ENCODE measurements at places on chromosomes 3 and 15. TPM values are rescaled to one million over a fixed set of nuclear protein-coding genes. Genes with fewer than 3 reads are reported as not detected.
A peak's percentile ranks its signal among the peaks of the same experiment; 100 is the strongest.

The GP9 gene
- not detected for total RNA-seq

- H3K27ac ChIP-seq = no peak overlapping the region
- no peak overlapping the region for H3K4me3 ChIP-seq
- peaks cover 13% of the 10 kb centered on the region for H3K4me1 ChIP-seq
These were observed 253.7 kb upstream of the TRIM42 start for GRCh38 chr3:140424211-140424610.

DNA sequence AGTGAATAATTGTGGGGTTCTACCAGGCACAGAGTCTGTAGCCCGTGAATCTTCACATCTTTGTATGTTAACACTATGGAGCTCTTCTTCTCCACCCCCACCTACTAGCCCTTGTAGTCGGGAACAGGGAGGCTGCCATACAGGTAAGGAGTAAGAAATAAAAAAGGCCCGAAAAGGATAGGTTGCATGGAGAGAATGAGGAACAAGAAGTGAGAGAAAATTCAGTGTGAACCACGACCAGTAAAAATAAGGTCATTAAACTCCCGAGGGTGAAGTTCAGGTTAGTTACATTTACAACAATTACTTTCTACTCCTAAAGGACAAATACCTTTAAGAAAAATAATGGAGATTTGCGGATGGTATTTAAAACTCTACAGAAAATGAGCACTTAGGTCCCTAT, 53.3 kb downstream of the OSBPL10 start:
- no peaks in the 10 kb centered on the region for H3K36me3 ChIP-seq
- H3K27me3 ChIP-seq = no peaks in the 10 kb centered on the region
- no peak overlapping the region for H3K4me3 ChIP-seq
- H3K27ac ChIP-seq = no peak overlapping the region

DNA sequence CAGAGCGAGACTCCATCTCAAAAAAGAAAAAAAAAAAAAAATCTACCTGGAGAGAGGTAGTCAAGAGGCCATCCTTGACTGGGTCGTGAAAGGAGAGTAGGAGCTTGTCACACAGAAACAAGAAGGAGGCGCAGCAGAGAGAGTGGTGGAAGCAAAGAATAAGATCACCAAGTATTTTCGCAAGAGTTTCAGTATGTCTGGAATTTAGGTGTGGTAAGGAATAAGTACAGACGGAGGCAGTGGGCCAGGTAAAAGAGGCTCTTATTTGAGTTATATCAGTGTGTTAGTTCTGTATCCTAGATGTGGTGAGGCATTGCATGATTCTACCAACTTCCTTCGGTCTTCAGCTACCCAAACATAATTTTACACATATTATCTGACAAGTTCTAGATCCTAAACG, 14.6 kb upstream of the ATP10A start:
- H3K27me3 ChIP-seq = no peaks in the 10 kb centered on the region
- no peaks in the 10 kb centered on the region for H3K36me3 ChIP-seq
- H3K4me3 ChIP-seq = no peak overlapping the region

DNA sequence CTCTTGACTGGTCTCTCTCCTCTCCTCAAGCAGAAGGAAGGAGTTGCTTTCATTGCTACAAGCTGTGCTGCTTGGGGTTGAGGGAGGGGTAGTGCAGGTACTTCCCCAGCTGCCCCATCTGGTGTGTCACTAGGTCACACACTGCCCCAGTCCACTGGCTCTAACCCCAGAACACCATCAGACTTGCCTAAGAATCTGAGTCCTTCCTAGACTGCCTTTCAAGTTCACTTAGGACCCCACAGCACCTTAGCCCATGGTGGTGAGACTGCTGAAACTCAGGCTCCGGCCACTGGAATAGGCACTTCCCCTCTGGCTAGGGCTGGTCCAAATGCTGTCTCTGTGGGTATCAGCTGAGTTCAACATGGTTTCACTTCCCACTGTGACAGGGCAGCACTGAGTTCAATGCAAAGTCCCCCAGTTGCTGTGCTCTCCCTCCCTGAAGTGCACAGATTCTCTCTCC, 279.7 kb upstream of the GOLGA6L4 start:
- no peaks in the 10 kb centered on the region for H3K27me3 ChIP-seq
- H3K4me3 ChIP-seq = no peak overlapping the region
- no peaks in the 10 kb centered on the region for H3K36me3 ChIP-seq
- H3K4me1 ChIP-seq = no peaks in the 10 kb centered on the region

DNA sequence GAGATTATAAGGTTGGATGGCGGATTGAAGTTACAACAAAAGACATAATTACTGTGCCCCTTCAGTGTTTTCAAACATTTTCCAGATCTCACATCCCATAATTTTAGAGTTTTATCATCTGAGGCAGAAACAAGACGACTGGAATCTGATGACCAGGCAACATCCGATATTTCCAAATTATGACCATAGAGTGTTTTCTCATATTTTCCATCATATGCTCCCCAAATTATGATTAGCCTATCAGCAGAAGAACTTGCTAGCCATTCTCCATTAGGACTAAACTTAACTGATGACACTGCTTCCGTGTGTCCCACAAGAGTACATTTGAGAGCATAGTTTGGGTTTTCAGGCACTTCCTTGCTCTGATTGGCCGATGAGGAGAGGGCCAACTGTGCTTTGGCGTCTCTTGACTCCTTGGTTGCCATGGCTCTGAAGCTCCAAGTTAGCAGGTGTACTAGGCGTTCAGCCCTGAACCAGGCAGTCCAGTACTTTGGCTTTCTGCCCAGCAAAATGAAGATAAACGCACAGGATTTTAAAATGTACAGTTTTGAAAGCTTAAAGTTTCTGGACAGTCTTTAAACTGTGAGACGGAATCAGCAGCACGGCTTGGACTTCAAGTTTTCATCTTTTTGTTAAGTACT, 638 bp downstream of the WDR5B start:
- peak overlapping the region; percentile 94 for H3K4me3 ChIP-seq
- DNase-seq = peak; percentile 7
- H3K36me3 ChIP-seq = no peaks in the 10 kb centered on the region
- no peaks in the 10 kb centered on the region for H3K27me3 ChIP-seq
- H3K4me1 ChIP-seq = peaks cover 23% of the 10 kb centered on the region
- peak overlapping the region; percentile 94 for H3K27ac ChIP-seq

The SLC35G2 gene
- 7.5 TPM for total RNA-seq

The RAD51 gene
- 0.59 TPM for total RNA-seq

The ANKUB1 gene
- total RNA-seq = 0.87 TPM

DNA sequence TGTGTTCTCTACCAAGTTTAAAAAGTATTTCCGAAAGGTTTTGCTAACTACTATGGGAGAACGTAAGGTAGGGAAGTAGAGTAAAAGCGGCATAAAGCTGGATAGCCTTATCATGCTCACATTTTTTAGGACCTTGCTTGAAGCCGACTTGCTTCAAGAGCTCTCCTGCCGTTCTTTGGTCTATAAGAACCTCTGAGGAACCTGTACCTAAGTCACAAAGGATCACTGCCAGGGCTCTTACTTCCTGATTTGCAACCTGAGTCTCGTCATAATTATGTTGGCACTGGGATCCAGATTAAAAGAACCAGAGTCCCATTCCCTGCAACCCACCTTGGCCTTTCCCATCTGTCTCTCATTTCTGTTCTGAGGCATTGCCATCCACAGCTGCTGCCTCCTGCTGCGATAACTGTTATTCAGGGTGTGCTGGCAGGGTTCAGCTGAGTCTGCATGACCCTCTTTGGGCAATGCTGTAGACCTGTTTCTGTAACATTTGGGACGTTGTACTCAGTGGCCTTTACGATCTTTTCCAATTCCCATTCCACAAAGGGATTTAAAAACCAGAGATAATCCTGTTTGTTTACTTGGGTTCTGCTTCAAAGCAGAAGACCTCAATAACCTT, 131.0 kb upstream of the UMPS start:
- no peaks in the 10 kb centered on the region for H3K4me1 ChIP-seq
- H3K4me3 ChIP-seq = no peak overlapping the region

DNA sequence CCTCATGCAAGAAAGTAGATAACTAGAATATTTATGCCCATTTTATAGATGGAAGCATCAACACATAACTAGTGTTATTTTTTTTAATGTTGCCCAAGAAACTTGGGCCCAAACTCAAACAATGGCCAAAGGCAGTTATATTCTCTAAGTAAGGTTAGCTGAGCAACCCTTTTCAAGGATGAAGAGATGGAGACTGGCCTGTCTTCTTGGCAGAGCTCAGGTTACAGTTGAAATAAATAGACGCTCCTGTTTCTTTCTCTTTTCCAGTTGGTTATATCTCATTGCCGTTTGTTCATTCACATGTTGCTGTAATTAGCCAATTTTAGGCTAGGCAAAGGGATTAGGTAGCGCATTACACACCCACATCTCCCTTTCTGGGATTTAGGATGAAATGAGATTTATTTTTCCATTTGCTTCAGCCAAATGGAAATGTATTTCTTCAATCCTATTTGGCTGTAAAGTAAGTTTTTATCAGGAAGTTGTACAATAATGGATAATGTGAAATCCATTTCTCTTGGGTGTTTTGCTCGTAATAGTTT, 93.2 kb downstream of the CMSS1 start:
- H3K27me3 ChIP-seq = no peaks in the 10 kb centered on the region
- H3K36me3 ChIP-seq = no peaks in the 10 kb centered on the region
- no peaks in the 10 kb centered on the region for H3K4me1 ChIP-seq
- H3K27ac ChIP-seq = no peak overlapping the region
- H3K4me3 ChIP-seq = no peak overlapping the region
- no peak for DNase-seq

DNA sequence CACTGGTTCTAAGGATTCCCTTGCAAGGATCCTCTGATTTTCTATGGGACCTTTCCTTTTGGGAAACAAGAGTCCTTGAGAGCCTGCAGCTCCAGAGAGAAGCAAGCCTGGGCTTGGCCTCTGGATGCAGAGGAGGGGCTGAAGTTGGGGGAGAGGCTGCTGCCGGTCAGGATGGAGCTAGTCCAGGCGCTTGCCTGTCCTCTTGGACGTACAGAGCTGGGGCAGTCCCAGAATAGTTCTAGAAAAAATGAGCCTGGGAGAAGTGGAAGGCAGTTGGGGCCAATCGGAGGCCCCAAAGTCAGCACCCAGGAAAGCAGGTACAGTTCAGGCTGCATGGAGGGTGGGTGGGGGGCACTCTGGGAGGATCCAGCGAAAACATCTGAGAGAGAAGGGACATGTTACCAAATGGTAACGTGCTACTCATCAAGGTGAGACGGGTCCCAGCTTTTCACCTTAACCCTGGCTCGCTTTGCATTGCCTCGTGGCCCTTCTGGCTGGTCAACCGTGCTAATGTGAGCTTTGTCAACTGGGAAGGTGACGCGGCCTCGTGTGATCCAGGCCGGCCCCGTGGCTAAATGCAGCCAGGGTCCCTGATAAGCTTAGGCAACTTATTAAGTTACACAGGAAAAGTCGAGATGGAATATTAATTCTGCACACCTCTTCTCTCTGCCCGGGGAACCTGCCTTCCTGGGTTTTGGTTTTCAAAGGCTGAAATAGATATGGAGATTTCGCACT, 38.7 kb upstream of the MAGEF1 start:
- H3K27me3 ChIP-seq = peaks cover 4% of the 10 kb centered on the region
- no peak overlapping the region for H3K27ac ChIP-seq
- DNase-seq = no peak
- no peaks in the 10 kb centered on the region for H3K36me3 ChIP-seq
- H3K4me3 ChIP-seq = no peak overlapping the region

GRCh38 chr3:81003817-81004216, 757.6 kb downstream of the GBE1 start:
- no peaks in the 10 kb centered on the region for H3K4me1 ChIP-seq
- no peaks in the 10 kb centered on the region for H3K36me3 ChIP-seq
- H3K27me3 ChIP-seq = no peaks in the 10 kb centered on the region
- H3K4me3 ChIP-seq = no peak overlapping the region

DNA sequence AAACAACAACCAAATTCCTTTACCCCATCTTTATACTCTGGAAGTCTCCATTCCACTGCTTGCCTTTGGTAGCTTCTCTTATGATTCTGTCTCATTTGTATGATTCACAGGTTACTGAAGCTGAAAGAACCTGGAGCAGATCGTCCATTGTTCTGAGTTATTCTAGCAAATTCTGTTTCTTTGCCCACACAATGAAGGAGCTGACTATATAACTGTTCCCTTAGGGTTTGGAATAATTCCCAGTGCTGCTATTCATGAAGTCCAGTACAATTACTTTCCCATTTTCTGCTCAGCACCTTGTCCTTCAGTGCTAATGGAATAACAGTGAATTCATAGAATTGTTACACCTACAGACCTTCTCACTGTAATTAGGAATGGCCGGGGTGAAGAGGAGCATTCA, 167.8 kb downstream of the CHST2 start:
- no peaks in the 10 kb centered on the region for H3K27me3 ChIP-seq
- DNase-seq = no peak
- no peak overlapping the region for H3K27ac ChIP-seq
- no peaks in the 10 kb centered on the region for H3K4me1 ChIP-seq

The RASL12 gene
- 41.4 TPM for total RNA-seq

The DOCK3 gene
- total RNA-seq = 4.0 TPM

GRCh38 chr15:99331381-99331780, 80.1 kb downstream of the LRRC28 start:
- no peaks in the 10 kb centered on the region for H3K4me1 ChIP-seq
- no peaks in the 10 kb centered on the region for H3K27me3 ChIP-seq
- DNase-seq = no peak

- no peak overlapping the region for H3K4me3 ChIP-seq
- no peak overlapping the region for H3K27ac ChIP-seq
- DNase-seq = no peak
- no peaks in the 10 kb centered on the region for H3K36me3 ChIP-seq
- H3K4me1 ChIP-seq = no peaks in the 10 kb centered on the region
These were observed 30.2 kb downstream of the TTBK2 start for GRCh38 chr15:42890161-42890913.

GRCh38 chr3:100963041-100963440, 30.2 kb downstream of the ABI3BP start:
- no peaks in the 10 kb centered on the region for H3K36me3 ChIP-seq
- H3K27me3 ChIP-seq = no peaks in the 10 kb centered on the region
- H3K27ac ChIP-seq = no peak overlapping the region
- DNase-seq = no peak
- no peak overlapping the region for H3K4me3 ChIP-seq

- H3K4me3 ChIP-seq = no peak overlapping the region
- H3K4me1 ChIP-seq = no peaks in the 10 kb centered on the region
- H3K27me3 ChIP-seq = peaks cover 77% of the 10 kb centered on the region
- H3K36me3 ChIP-seq = no peaks in the 10 kb centered on the region
These were observed 1.4 kb upstream of the GHSR start for GRCh38 chr3:172449466-172450149.

DNA sequence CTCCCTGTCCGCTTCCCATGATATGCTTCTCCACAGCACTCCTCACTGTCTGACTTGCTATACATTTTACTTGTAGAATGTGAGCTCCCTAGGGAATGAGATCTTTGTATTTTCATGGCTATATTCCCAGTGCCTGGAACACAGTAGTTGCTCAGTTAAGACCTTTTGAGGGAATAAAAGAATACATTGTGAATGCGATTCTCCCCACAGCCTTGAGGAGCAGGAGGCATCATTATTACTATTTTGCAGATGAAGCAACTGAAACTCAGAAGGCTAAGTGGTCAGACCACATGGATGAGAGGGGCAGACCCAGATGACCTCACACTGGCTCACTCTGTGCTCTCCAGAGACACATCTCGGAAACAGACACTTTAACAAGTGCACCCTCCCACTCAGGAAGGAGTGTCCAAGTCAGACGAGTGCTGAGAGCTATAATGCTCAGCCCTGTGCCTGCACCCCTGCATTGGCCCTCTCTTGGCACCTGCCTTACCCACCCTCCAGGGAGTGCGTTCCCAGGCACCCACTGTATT, 46.8 kb downstream of the SST start:
- no peaks in the 10 kb centered on the region for H3K27me3 ChIP-seq
- no peaks in the 10 kb centered on the region for H3K4me1 ChIP-seq
- no peak overlapping the region for H3K27ac ChIP-seq
- no peak overlapping the region for H3K4me3 ChIP-seq
- no peak for DNase-seq
- H3K36me3 ChIP-seq = no peaks in the 10 kb centered on the region

The HRG gene
- total RNA-seq = not detected
